Ascending aorta (tissue), 2 donors: ENCODE measurements at places on chromosomes 2 and 18. TPM values are rescaled to one million over a fixed set of nuclear protein-coding genes. Genes with fewer than 3 reads are reported as not detected.

TUBA3E gene
- total RNA-seq: not detected

MTCL1 gene
- 105 TPM for total RNA-seq

CROCC2 gene
- 2.9 TPM for total RNA-seq

RTP5 gene
- not detected for total RNA-seq
